NCI-H82 (cell line): ENCODE measurements at places on chromosomes 3 and 15.

DNA sequence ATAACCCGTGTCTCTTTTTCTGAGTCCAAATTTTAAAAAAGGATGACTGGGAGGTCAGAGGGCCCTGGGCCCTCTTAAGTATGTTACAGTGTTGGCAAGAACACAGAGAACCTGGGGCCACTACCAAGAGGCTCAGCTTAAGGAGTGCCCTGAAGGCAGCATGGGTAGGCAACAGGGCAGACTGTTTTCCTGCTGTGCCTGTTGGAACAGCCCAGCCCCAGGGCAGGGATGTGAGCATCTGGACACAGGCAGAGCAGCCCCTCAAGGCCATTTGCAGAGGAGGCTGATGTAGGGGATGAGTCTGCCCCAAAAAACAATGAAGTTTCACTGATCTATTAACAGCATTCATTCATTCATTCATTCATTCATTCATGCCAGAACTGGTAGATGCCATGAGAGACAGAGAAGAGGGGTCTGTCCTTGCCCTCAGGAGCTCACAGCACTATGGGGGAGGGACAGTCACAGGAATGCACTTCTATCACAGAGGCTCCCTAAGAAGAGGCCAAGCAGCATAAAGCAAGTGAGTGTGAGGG, 2.2 kb upstream of the LTF start:
- no peak for DNase-seq

- DNase-seq, result no peak
Measured at GRCh38 chr15:58332676-58333400, 99.0 kb upstream of the LIPC start.

DNA sequence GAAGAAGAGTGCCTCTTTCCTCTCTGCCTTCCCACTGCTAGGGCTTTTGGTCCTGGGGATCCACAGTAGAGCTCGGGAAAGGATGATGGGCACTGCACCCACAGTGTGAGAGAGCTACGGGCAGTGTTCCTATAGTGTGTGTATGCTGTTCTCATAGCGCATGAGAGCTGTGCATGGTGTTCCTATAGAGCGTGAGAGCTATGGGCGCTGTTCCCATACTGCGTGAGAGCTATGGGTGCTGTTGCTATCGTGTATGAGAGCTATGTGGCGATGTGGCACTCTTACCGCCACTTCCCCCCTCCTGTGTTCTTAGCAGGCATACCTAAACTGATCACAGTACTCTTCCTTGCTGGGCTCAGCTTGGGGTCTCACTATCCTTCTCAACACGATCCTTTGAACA, 213.5 kb downstream of the EDEM1 start:
- no peak for DNase-seq

- no peak for DNase-seq
Measured at GRCh38 chr15:56086566-56086965, 93.2 kb upstream of the NEDD4 start.

- DNase-seq, result no peak
Measured at GRCh38 chr15:75731248-75732151, 18.9 kb upstream of the CSPG4 start.

- no peak for DNase-seq
Measured at GRCh38 chr15:78950343-78950742, 5.5 kb upstream of the CTSH start.

DNA sequence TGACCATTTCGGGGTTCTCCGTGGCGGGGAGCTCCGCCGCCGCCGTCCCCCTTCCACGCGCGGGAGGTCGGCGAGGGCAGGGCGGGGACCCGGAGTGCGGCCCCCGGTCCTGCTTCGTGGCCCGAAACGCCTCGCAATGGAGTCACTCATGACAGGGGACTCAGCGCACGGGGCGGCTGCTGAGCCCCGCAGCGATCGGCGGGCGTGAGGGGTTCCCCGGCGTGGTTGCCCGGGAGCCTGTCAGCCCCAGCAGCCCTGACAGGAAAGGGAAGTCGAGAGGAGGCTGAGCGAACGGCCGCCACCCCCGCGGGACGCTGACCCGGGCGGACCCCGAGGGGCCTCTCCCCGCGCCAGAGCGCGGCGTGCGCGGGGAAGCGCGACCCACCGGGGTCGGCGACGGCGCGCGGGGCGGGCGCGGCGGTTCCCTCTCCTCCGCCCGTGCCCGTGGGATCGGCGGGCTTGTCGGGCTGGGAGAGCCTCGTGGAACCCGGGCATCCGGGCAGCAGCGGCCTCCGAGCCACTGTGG, 564 bp upstream of the PIGZ start:
- DNase-seq, result peak; percentile 60

DNA sequence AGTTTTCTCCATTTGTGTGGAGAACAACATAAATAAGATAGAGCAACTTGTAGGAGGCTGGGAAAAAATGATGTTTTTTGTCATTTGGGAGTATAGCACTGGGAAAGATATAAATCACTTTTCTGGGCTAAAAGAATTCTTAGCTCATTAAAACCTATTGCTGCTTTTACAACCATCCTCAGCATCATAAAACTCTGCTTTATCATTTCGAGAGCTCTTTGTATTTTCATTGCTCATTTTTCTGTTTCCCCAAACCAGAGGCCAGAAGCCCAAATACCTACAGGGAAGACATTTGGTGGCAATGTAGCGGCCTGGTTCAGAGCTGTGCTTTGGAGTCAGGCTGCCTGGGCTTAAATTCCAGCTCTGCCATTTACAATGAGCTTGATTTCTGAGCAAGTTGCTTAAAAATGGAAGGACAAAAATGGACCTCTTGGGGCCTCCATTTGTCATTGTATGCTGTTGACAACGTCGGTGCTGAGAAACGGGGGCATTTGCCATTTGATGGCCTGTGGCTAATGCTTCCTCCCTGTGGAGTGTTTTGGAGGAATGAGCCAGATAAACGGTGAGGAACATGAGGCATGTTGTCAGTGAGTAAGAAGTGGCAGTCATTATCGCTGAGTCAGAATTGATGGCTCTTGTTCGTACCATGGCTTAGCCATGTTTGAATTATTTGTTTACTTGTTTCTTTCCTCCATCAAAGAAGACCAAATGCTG, 260.0 kb downstream of the EBLN2 start:
- no peak for DNase-seq

- DNase-seq, result peak; percentile 49
Measured at GRCh38 chr3:120072867-120073525, 21.3 kb downstream of the GSK3B start.

- no peak for DNase-seq
Measured at GRCh38 chr3:132911741-132912415, 126.3 kb upstream of the TMEM108 start.

GRCh38 chr3:81443457-81443782, 318.0 kb downstream of the GBE1 start:
- DNase-seq, result no peak

DNA sequence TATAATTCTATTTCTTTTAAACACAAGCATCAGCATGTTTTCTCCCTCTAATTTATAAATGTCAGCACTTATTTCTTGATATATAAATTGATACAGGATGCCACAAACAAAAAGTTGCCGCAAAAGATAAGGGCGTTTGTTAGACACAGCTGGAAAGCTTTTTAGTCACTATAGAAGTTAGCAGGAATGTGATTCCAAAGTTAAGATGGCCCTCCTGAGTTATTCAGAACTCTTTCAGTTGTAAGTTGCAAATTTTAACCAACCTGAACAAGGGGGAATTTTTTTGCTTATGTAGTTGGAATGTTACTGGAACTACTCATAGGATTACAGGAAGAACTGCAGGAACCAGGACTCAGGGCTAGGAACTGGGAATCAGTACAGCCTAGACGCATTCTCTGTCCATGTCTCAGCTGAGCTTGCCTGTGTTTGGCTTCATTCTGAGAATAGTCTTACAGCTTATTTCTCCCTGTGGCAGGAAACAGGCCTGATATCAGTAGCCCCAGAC, 166.3 kb downstream of the VGLL4 start:
- DNase-seq, result no peak

- no peak for DNase-seq
Measured at GRCh38 chr3:171364500-171364899, 95.7 kb downstream of the TNIK start.

DNA sequence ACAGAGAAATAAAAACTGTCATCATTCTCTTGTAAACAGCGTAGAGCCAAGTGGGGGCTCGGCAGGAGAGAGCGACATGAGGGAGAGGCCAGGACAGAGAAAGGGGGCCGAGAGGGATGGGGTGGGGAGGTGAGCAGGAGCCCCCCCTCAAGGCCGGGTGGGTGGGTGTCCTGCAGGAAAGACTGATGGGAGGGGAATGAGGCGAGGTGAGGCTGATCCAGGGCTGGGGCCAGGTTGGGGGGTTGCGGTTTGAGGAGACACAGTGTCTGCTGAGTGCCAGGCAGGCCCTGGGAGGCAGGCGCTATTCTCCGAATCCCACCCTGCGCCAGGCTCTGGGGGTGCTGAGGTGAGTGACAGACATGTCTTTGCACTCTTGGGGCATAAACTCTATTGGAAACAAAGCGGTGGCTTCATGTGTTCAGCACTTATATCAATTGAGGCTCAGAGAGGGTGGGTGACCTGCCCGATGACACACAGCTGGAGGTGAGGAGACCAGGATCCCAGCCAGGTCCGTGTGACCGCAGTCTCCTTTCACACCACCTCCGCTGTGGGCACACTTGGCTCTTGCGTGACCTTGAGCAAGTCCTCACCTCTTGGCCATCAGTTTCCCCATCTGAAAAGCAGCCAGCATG, 19.6 kb upstream of the CSPG4 start:
- DNase-seq, result no peak

GRCh38 chr15:37078566-37078965, 21.8 kb downstream of the MEIS2 start:
- no peak for DNase-seq

DNA sequence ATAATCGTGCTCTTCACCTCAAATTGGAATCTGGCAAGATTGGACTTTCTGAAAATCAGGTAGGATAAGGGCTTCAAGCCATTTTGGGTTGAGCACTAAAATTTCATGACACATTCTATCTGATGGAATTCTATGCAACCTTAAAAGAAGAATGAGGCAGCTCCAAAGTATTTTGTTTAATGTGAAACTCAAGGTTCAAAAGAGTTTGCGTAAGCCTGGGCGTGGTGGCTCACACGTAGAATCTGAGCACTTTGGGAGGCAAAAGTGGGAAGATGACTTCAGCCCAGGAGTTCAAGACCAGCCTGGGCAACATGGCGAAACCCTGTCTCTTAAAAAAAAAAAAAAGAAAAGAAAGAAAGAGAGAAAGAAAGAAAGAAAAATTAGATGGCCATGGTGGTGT, 3.6 kb upstream of the PLA1A start:
- DNase-seq, result no peak

- DNase-seq, result no peak
Measured at GRCh38 chr3:10338591-10339353, 17.9 kb upstream of the SEC13 start.

GRCh38 chr15:101698314-101698713, 26.0 kb downstream of the TARS3 start:
- no peak for DNase-seq

DNA sequence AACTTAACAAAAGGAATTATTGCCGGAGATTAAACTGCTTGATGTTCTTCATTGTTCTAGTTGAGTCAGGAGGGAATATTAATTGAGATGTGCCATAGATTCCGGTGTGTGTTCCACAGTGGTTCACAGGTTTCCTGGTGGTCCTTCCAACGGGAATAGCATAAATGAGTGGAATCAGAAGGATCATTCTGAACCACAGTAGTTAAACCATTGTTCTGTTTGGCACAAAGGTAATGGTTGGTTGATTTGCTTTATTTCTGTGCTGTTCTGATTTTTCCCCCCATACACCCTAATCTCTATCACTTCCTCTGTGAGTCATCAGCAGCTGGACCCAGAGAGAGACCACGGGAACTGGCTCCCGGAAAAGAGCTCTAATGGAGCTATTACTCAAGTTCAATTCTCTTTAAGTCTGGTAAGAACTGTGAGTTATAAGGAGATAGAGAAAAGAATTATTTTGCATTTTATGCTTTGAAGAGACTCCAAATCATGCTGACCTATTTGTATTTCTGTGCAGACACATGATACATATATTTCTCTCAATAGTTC, 627.2 kb downstream of the ZIC1 start:
- no peak for DNase-seq

DNA sequence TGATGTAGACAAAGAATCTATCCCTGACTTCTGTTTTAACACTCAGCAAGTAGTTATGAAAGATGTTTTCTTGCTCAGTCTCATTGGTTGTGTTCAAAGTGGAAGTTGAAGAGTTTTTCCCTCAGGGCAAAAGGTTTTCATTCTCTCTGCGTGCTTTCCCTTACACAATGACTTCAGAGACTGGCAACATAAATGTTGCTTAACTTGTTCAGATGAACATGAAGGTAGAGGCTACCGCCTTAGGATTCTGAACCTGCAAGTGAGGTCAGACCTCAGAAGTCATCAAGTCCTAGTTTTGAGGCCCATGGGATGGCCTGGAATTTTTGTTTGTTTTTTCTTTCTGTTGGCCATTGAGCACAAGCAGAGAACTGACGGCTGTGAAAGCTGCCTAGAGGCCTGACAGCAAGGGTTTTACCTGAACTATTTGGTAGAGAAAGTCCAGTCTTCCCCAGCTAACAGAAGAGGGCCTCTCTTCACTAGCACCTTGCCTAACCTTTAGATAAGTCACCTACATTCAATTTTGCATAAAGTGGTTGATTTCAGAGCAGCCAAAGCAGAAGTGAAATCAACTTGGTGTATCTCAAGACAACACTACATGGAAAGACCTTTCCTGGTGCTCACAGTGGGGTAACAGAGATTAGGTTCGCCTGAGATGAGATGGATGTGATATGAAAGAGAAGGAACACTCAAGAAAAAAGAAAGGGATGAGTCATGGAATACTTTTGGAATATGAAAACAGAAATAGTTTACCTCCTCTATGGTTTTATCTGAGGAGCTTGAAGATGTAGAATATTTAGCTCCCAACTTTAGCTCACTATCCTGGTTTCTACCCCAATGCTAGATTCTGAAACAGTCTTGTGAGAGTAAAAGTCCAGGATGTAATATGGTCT, 53.6 kb upstream of the AP4E1 start:
- no peak for DNase-seq

GRCh38 chr3:126544596-126545281, 14.0 kb downstream of the C3orf22 start:
- DNase-seq, result no peak

DNA sequence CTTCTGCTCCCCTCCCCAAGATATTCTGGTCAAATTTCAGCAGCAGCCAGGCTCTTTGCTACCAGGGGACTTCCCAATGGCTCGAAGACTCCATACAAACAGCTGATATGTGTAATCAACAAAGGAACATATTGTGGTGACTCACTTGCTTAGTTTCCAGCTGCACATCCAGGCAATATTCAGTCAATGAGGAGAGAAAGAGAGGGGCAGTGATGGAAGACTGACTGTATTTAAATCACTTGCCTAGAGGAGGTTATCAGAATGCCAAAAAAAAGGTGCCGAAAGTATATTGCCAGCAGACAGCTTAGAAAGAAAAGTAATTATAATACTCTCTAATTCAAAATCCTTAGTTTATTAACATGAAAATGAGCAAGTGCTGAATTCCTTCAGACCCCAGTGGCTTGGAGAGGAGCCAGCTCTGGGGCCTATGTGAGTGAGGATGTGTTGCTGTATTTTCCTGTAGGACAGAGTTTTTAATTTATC, 236.5 kb downstream of the LRTM1 start:
- DNase-seq, result no peak

DNA sequence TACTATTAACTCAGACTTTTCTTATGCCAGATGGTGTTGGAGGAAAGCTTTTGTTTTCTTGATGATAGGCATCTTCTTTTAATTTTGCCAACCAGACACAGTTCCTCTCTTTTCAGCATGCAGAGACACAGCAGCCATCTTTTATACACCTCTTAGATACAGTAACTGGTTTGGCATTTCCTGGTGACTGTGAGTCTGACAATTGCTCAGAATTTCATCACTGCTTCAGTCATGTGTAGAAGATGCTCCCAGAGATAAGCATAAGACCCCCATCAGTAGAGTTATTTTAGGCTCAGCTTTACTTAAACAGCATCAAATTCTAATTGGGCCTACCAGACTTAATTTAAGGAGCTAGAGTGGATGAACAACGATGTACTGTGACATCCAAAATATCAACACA, 779.0 kb downstream of the SQOR start:
- DNase-seq, result no peak
